ENCODE measurements at places on chromosomes 5 and 9.

- no peak for DNase-seq
Measured at GRCh38 chr5:41670854-41671479, 160.6 kb upstream of the PLCXD3 start.

- no peak for DNase-seq
Measured at GRCh38 chr9:138099803-138100598, 222.4 kb downstream of the CACNA1B start.

- DNase-seq: no peak
Measured at GRCh38 chr9:121268598-121268850, 562 bp downstream of the GSN start.

DNA sequence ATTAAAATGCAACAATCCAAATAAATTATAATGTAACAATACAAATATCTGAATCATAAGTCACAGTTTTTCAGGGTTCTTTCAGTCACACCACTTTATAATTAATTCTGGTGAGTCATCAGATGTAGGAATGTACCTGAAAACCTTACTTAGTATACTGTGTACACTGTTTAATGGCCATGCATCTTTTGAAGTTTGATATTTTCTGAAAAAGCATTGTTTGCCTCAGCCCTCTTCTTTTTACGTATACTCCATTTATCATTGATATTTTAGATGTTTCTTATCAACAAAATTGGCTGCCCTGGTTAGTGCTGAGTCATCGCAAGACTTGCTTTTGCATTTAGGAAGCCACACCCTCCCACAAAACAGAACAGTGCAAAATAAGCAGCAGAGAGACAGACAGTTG lies 218.6 kb downstream of the PJA2 start:
- DNase-seq: peak; percentile 71

DNA sequence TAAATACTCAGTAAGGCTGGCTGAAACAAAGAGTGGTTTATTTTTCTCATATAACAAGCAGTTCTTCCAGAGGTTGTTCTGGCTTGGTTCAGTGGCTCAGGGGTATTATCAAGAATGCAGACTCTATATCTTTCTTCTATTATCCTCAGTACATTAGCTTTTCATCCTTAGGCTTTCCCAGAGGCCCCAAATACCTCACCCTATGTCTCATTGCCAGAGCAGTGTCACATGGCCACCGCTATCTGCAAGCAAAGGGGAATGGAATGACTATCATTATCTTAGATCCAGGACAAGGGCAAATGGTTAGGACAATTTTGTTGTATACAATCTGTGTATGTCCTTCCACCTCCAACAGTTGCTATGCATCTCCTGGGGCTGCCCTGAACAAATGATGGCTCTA lies 69.0 kb upstream of the SNX2 start:
- peak; percentile 14 for DNase-seq

- DNase-seq: no peak
Measured at GRCh38 chr5:118906947-118907346, 81.4 kb downstream of the DTWD2 start.

All from cardiac fibroblast (primary cell).